Right forelimb (tissue), 1 donor: ENCODE measurements at places on chromosomes 7 and 10.

DNA sequence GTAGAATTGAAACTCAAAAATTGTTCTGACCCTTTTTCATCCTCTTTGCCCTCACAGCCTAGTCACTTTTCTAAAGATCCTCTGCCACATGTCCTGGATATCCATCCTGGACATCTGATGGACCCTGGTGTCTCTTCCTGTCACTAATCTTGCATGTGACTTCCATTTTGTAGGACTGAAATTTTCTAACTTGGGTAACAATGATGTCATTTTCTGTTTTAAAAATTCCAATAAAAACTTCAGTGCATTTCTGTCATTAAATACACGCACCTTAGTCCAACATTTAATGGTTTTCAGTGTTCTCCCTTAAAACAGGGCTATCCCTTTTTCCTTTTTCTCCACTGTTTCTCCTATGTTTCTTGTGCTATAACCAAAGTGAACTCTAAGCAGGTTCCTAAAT is 684.9 kb upstream of the ANKRD30A start:
- DNase-seq: no peak

DNA sequence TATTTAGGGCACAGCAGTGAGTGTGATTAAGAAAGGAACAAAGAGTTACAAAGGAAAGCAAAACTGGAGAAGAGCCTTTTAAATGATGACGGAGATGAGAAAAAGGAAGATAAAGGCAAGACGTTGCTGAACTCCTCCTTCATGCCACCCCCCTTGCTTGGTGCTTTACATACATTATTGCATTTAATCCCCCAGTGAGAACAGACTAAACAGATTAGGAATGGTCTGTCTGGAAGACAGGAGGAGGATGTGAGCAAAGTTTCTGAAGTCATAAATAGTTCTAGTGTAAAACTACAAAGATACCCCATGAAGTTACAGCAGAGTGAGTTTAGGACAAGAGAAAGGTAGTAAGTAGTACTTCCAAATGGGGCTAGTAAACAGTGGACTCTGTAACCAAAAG is 113.5 kb downstream of the PLCE1 start:
- no peak for DNase-seq

DNA sequence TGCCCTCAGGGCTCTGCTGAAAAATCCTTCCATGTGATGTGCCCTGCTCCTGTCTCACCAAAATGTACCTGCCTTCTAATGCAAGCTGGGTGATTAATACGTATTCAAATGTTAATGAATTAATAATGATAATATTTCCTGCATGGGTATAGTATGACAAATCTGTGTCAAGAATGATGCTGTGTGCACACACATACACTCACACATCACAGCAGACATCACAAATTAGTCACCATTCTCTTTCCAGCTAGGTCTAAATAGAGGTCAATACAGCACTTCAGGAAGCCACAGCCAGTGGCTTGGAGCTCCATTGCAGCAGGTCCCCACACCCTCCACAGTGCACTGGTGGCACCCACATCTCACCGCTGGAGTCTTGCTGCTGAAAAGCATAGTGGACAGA is 681.2 kb upstream of the NRP1 start:
- DNase-seq: no peak

- DNase-seq: no peak
Measured at GRCh38 chr10:49299816-49300139, 808 bp downstream of the C10orf71 start.

GRCh38 chr10:47311932-47312662 is 10.2 kb upstream of the GDF2 start:
- peak; percentile 89 for DNase-seq

GRCh38 chr7:12066004-12066403 is 145.1 kb upstream of the TMEM106B start:
- no peak for DNase-seq

DNA sequence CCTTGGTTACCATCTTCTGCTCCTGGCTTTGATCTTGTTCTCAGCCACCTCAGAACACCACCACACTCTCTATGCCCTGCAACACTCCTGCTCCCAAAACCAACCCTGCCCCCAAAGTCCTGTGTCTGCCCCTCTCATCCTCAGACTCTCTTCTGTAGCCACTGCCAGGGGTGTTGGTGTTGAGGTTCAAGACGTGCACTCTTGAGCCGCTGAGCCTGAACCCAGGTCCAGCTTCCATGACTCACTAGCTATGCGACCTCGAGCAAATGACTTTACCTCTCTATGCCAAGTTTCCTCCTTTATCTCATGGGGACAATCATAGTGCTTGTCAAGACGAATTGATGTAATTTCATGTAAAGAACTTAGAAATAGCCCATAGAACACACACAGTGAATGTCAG is 840 bp upstream of the ATP6V0A4 start:
- DNase-seq: no peak

DNA sequence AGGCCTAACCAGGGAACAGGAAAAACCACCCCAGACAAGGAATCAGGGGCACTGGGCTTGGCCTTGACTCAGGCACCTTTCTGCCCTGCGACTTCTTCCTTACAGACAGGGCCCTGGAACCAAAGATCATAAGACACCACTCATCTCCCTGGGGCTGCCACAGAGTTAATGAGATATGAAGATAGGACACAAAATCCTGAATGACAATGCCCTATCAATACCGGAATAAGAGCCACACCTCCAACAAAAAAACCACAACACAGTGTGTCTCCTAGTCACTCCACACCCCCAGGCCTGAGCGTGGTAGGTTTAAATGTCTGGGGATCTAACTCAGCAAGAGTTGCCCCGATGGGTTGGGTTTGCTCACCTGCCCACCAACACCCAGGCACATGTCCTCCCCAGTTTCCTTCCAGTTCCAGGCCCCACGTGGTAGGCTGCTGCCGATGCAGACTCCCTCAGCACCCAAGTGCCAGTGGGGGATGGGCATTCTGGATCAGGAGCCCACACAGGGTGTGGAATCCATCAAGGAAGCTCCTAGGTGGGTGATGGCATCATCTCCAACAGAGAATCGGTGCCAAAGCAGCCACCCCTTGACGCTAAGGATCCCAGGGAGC is 3.9 kb downstream of the DLG5 start:
- DNase-seq: no peak

DNA sequence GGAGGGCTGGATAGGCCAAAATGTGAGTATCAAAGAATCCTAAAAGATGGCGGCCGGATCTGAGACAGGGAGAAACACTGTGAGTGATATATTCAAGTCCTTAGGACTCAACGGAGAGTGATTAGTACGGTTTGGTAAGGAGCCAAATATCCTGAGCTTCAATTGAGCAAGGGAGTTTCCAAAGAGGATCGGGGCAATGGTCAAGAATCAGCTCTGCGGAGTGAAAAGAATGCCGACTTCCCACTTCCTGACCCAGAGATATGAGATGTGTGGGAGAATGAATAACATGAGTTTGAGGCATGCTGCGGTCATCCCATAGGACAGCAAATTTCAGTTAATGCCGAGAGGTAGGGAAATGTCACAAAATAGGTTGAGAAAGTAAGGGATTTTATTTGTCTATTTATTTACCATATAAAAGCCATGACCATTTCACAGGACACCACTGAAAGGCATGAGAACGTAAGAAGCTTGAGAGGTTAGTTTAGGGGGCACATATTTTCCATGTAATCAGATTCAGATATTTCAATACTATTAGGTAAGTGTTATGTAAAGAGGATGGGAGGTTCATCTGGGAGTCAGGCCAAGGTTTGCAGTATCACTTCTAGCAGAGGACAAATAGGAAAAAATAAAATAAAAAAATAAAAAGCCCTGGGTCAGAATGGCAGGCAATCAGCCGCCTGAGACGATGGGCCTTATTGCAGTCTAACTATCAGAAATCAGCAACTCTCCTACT is 165.6 kb downstream of the HGF start:
- no peak for DNase-seq

- no peak for DNase-seq
Measured at GRCh38 chr10:50224330-50224952, 26.9 kb downstream of the ASAH2 start.

- no peak for DNase-seq
Measured at GRCh38 chr10:64731016-64731415, 1209.8 kb downstream of the REEP3 start.

DNA sequence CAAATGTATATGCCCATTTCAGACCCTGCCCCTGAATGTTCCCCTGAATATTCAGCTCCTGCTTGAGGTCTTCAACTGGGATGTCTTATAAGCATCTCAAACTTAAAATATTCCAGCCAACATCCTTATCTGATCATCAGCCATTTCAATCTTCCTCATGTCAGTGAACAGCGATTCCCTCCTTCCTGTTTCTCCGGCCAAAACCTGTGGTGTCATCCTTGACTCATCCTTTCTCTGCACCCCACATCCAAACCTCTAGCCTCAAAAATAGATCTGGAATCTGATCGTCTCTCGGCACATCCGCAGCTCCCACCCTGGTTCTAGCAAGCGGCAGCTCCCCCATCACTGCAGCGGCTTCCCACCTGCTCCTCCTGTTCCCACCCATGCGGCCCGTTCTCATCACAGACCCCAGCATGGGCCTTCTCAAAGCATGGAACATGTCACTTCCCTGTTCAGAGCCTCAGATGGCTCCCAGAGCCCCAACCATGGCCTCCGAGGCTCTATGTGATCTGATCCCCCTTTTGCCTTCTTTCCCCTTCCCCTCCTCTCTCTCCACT is 165.7 kb downstream of the HECW1 start:
- no peak for DNase-seq

DNA sequence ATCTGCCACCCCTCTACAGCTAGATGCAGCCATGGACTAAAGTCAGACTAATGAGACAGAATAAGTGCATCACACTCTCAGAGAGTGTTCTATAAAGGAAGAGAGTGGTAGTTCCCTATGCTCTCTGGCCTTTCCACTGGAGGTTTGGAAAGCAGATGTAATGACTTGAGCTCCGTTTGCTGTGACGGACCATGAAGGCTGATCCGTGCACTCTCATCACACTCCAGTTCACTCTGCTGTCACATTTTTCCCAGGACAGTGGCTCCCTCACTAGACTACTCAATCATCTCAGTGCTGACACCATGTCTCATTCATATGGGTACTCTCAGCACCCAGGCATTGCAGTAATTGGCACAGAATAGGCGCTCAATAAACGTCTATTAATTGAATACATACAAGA is 20.4 kb downstream of the TRDMT1 start:
- DNase-seq: no peak
